NCI-H2107 (cell line): ENCODE measurements at places on chromosomes 5 and 9.
A peak's percentile ranks its signal among the peaks of the same experiment; 100 is the strongest.

DNA sequence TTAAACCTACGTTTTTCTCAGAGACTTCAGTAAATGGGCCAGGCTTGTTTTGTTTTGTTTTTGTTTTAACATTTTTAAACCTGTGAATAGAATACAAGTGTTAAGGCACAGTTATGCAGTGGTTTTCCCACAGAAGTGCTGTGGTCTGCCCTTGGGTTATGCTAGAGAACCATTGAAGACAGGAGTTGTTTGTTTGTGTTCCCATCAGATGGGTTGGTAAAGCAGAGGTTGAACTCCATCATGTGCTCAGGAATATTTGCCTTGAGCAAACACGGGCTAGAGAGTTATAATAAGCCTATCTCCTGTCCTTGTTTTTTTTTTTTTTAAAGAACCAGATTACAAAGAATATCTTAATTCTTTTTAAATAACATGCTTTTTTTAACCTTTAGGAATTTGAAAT, 28.5 kb downstream of the RHOBTB3 start:
- DNase-seq = no peak

- no peak for DNase-seq
Observed at GRCh38 chr5:26482810-26483375, 555.5 kb downstream of the CDH9 start.

GRCh38 chr5:135229679-135230132, 169.3 kb downstream of the MACROH2A1 start:
- no peak for DNase-seq

- DNase-seq = no peak
Observed at GRCh38 chr9:114488398-114489129, 16.7 kb downstream of the WHRN start.

GRCh38 chr5:156400231-156400986, 73.4 kb downstream of the SGCD start:
- DNase-seq = no peak

DNA sequence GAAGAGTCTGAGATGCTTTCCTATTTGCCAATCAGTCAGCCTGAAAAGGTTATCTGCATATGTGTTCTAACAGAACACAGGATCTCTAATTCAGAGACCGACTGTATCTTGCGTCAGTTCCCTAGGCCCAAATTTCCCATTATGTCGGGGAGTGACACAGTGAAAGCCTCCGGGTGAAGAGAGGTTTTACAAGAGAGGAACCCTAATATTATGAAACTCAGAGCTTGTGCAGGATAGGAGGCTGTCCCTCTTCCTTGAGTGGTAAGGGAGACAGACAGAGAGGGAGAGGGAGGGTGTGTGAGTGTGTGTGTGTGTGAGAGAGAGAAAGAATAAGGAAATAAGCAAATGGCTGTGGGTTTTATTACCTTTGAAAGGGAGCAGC, 1.9 kb downstream of the CD14 start:
- DNase-seq = no peak

DNA sequence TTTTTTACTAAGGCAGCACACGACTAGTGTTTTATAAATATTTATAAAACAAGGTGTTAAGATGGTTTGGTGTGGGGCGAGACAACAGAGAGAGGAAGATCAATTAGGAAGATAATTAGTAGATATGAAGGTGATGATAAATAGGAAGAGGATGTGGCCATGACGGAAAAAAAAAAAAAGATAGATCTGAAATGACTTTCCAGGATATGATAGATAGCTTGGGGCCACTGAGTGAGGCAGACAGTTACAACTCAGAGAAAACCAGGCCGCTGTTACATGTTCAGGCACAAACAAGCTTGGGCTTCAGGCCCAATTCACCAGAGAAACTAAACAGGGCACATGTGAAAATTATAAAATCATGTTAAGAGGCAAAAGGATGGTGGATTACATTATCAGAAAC, 43.2 kb downstream of the KIAA0825 start:
- no peak for DNase-seq

DNA sequence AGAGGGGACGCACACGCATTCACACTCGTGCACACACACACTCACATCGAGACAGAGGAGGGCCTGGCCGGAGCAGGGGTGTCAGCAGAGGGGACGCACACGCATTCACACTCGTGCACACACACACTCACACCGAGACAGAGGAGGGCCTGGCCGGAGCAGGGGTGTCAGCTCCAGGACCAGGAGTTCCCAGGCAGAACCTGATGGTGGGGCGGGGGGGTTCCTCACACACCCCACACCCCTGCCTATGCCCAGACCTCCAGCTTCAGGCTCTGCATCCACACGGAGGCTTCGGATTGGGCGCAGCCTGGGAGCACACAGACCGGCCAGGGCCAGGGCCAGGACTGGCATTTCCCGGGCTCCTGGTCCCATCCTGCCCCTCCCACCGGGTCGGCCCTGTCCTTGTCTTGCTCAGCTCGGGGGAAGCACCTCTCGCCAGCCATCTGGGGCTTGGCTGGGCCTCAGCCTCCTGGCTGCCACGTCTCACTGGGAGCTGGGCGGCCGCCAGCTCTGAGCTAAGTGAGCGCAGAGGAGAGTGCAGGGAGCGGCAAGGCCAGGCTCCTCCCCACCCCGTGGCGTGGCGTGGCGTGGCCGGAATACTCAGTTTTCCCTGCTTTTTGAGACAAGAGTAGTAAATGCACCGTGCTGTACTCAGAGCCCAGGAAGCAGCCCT, 31.3 kb downstream of the ADAMTS2 start:
- DNase-seq = no peak

GRCh38 chr5:56060276-56061110, 65.7 kb upstream of the IL6ST start:
- DNase-seq = no peak

DNA sequence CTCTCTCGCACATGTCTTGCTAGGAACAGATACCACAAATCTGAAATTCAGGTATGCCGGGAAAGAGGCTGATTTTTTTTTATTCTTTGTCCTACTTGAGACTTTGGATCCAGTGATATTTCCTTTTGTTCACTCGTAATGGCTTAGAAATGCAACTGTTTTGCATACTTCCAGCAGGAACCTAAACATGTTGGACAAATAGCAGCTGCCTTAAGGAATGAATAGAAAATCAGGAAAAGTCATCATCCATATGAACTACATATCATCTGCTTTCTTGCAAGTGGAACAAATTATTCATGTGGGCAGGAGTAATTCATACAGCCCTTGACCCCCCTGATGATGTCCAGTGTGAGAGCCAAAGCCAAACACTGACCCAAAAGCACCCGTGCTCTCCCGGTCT, 17.4 kb downstream of the TTC39B start:
- DNase-seq = no peak

DNA sequence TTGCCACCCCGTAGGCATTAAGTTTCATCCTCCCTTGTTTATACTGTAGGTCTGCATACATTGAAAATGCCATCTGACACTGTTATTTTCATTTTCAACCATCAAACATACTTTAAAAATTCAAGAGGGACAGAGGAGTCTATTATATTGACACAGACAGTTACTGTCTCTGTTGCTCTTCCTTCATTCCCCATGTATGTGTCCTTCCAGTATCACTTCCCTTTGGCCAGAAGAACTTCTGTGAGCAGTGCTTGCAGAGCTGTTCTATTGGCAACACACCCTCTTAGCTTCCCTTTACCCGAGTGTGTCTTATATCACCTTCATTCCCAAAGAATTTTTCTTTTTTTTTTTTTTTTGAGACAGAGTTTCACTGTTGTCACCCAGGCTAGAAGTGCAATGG, 42.8 kb downstream of the RASGEF1C start:
- DNase-seq = no peak

- no peak for DNase-seq
Observed at GRCh38 chr9:89794918-89795317, 190.1 kb downstream of the GADD45G start.

- DNase-seq = peak; percentile 21
Observed at GRCh38 chr9:14031060-14031414, 282.9 kb downstream of the NFIB start.

DNA sequence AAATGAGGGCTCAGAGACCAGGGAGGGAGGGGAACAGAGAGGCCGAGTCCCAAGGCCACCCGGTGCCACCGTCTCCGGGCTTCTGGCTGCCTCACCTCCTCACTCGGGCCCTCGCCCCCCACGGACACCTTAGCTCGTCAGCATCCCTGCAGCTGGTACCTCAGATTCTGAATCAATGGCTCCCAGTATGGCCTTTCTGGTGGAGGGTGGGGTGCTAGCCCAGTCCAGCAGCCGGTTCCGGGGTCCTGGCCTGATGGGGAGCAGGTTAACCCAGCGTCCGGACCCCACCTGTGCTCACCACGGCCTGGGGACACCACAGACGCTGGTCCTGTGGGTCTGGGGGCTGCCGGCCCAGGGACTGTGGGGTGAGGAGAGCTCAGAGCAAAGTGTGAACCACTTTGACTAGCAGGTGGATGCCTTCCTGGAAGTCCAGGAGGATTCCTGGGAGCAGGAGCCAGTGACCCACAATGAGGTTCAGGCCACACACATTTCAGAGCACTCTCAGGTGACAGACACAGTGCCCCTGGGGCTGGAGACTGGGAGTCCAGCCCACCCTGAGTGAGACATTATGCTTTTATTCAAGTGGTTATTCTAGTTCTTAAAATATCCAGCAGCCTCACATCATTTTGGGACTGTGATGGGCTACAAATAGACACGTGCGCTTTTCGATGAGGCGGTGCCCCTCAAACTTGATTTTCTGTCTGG, 53.3 kb downstream of the AHRR start:
- DNase-seq = no peak

DNA sequence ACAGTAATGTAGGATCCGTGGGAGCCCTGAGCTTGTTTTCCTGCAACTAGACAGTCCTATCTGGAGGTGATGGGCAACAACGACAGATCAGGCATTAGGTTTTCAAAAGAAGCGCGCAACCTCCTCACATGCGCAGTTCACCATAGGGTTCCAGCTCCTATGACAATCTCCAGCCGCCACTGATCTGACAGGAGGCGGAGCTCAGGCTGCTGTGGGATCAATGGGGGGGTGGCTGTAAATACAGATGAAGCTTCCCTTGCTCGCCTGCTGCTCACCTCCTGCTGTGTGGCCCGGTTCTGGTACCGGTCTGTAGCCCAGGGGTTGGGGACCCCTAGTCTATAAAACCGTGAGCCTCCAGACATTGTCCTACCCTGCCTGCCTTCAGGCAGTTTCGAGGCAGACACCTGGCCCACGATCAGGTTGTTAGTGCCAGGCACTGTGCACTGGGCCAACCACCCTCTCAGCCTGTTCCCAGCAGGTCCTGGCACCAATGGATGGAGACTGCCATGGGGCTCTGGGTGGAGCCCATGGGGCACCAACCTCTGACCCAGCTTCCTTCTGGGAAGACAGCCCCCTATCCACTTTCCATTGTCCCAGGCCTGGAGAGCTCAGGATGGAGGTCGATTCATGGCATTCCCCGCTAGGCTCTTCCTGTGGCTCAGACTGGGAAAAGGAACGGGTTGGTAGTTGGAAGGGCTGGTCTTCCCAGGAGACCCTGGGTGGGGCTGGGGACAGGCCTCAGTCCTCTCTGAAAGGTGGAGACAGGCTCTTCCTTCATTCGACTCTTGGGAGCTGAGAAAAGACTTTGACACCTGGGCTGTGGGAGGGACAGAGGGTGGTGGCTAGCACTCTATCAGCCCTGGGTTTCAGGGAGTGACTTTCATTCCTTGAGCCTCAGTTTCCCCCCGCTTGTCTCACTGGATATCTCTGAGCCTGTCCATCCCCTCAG, 1.7 kb downstream of the ENDOG start:
- no peak for DNase-seq

- no peak for DNase-seq
Observed at GRCh38 chr5:44900273-44900954, 91.7 kb downstream of the MRPS30 start.

GRCh38 chr5:157866536-157866935, 7.6 kb upstream of the CLINT1 start:
- no peak for DNase-seq

DNA sequence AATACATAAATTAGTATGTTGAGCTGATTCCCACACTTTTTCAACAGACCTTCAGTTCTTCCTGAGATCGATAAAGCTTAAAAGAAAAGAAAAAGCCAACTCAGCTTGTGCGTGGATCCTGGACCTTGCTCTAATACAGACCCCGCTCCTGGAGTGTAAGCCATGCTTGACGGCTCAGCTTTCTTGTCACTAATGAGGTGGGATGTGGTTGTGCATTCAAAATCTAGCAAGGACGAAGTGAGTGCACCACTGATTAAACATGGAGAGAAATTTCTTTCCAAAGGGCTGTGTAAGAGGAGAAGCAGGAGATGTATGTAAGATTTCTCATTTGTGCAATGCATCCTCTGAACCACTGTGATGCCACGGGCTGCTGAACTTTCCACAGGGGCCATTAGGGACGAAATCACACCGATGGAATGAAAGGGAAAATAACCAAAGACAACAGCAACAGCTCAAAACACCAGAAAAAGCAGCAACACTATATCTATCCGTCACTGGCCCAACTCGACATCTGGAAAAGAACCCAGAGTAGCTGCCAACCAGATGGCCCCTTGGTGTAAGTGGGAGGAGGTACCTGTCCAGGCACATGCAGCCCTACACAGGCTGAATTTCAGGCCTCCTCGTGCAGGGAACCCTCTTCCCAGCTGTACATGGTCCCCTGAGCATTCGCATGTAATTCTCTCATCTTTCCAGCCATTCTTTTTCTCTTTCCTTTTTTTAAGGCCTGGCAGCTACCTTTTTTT, 178.9 kb downstream of the SREK1 start:
- DNase-seq = no peak

DNA sequence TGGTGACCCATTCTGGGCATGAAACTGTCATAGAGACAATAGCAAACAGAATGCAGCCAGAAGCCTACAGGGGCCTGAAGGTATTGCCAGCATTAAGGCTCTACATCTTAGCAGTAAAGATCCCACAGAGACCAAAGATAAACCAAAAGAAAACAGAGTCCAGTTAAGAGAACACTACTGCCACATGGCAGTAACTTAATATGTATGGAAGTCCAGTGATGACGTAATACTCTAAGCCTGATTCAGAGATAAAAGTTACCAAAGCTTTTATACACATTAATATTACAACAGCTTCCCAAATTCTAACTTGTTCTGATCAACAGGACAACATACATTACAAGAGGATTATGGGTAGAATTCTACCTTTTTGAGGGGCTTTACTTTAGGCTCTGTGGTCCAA, 371.5 kb downstream of the PRELID2 start:
- DNase-seq = no peak

GRCh38 chr9:91182429-91183225, 179.1 kb downstream of the AUH start:
- DNase-seq = no peak

DNA sequence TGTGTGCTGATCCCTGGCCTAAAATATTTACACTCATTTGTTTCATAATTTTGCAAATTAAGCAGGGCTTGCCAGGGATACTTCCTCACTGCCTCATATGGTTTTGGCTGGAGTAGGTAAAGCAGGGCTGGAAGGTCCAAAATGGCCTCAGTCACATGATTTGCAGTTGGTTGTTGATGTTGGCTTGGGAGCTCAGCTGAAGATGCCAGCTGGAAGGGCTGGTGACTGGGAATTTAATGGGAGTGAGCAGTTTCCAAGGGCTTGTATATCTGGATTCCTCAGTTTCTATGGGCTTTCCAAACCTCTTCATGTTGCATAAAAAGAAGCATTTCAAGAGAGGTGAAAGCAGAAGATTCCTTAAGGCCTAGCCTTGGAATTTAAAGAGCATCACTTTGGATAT, 729.3 kb downstream of the CDH18 start:
- no peak for DNase-seq
